Activated CD4-positive, alpha-beta T cell treated with anti-CD3 and anti-CD28 coated beads, Interleukin-2, amount 10 ng/mL, durations not matched to agents 24 days and 14 days (primary cell): ENCODE measurements at places on chromosomes 1 and 21.

DNA sequence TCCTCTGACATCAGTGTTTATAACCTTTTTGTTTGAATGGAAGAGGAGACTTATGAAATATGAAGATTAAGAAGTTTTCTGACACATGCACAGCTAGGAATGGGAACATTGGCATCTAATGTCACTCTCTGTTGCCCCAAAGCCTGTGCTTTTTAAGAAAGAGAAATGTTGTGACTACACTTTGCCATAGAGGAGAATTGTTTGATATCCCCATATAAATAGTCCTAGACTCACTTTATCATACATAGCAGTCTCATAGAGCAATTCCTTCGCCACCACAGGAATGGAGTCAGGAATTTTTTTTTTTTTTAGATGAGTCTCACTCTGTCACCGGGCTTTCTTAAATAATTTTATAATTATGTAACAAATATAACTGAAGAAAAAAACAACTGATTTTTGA, 1.5 kb downstream of the KRTAP21-3 start:
- H3K4me1 ChIP-seq = peaks cover 31% of the 10 kb centered on the region
- H3K36me3 ChIP-seq = peaks cover 3% of the 10 kb centered on the region
- no peaks in the 10 kb centered on the region for H3K27me3 ChIP-seq
- peak overlapping the region; percentile 21 for H3K4me3 ChIP-seq

- no peaks in the 10 kb centered on the region for H3K36me3 ChIP-seq
- no peaks in the 10 kb centered on the region for H3K27me3 ChIP-seq
- H3K4me3 ChIP-seq = no peak overlapping the region
- DNase-seq = no peak
- H3K27ac ChIP-seq = no peak overlapping the region
Observed at GRCh38 chr1:166253076-166253779, 86.4 kb upstream of the FAM78B start.

GRCh38 chr1:116166655-116167054, 55.5 kb downstream of the MAB21L3 start:
- no peak for DNase-seq
- H3K36me3 ChIP-seq = no peaks in the 10 kb centered on the region
- peaks cover 16% of the 10 kb centered on the region for H3K27me3 ChIP-seq
- no peak overlapping the region for H3K27ac ChIP-seq
- no peak overlapping the region for H3K4me3 ChIP-seq
- peaks cover 9% of the 10 kb centered on the region for H3K4me1 ChIP-seq

- no peak overlapping the region for H3K27ac ChIP-seq
- H3K4me3 ChIP-seq = no peak overlapping the region
- no peaks in the 10 kb centered on the region for H3K36me3 ChIP-seq
- peaks cover 6% of the 10 kb centered on the region for H3K27me3 ChIP-seq
Observed at GRCh38 chr1:199983531-199983930, 44.0 kb upstream of the NR5A2 start.

GRCh38 chr1:32380057-32380456, 14.2 kb downstream of the BSDC1 start:
- no peak overlapping the region for H3K27ac ChIP-seq
- no peaks in the 10 kb centered on the region for H3K27me3 ChIP-seq
- H3K4me1 ChIP-seq = no peaks in the 10 kb centered on the region
- H3K36me3 ChIP-seq = peaks cover 52% of the 10 kb centered on the region

DNA sequence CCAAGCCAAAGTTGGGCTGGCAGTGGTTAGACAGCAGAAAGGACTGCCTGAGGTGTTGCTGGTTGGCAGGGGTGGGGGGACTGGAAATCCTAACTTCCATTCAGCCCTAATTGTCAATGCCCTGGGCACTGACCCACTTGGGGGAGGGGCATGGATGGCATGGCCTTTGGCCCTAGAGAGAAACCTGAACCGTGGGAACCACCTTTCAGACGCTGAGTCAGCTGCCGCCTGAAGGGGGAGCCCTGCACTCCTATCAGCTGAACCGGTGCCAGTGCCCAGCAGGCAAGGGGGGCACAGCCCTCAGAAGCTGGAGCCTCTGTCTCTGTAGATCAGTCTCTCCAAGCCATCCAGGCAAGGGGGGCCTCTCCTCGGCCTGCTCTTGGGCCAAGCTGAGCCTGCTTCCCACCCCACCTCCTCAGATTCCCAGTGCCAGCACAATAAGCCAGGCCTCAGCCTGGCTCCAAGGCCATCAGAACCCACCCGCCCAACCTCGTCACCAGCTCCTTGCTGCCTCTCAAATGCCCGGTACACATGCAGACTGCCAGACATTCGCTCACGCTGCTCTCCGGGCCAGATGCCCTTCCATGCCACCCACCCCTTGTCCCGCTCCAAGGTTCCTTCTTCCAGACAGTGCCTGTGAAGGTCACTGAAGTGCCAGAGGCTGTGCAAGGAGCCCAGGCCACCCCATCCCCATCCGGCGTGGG, 11.6 kb downstream of the TINAGL1 start:
- H3K36me3 ChIP-seq = no peaks in the 10 kb centered on the region
- peaks cover 2% of the 10 kb centered on the region for H3K4me1 ChIP-seq
- no peak overlapping the region for H3K4me3 ChIP-seq
- peak; percentile 83 for DNase-seq
- no peak overlapping the region for H3K27ac ChIP-seq

- no peaks in the 10 kb centered on the region for H3K27me3 ChIP-seq
- no peak within 1 kb of the TSS for H3K4me3 ChIP-seq
- H3K4me1 ChIP-seq = peaks cover 28% of the 10 kb centered on the region
- H3K27ac ChIP-seq = no peak within 1 kb of the TSS
- DNase-seq = no peak
- H3K36me3 ChIP-seq = peaks cover 20% of the 10 kb centered on the region
Observed at GRCh38 chr1:86914601-86914997, at the start of gene HS2ST1. Gene HS2ST1 (plus strand): TSS chr1:86914635.

GRCh38 chr1:91406773-91407389, 2.2 kb upstream of the HFM1 start:
- H3K27ac ChIP-seq = no peak overlapping the region
- H3K4me3 ChIP-seq = no peak overlapping the region
- peaks cover 65% of the 10 kb centered on the region for H3K27me3 ChIP-seq
- H3K36me3 ChIP-seq = no peaks in the 10 kb centered on the region

- no peaks in the 10 kb centered on the region for H3K36me3 ChIP-seq
- no peaks in the 10 kb centered on the region for H3K4me1 ChIP-seq
- DNase-seq = no peak
- no peak overlapping the region for H3K4me3 ChIP-seq
Observed at GRCh38 chr1:33893147-33893830, 29.4 kb downstream of the HMGB4 start.

DNA sequence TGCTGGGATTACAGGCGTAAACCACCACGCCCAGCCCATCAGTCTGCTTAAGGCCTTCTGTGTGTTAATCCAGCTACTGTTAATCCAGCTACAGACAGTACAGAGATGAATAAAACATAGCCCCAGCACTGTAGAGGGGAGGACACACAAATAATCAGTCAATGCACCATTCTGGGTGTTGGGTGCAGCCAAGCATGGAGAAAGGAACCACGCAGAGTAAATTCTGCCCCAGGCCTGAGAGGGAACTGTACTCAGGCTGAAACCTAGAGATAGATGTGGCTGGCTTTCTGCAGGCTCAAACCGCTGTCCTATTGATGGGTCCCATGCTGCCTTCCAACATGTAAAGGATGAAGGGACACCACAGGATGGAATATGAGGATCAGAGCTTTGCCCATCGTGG, 136.8 kb upstream of the IGSF21 start:
- no peaks in the 10 kb centered on the region for H3K4me1 ChIP-seq
- no peaks in the 10 kb centered on the region for H3K27me3 ChIP-seq
- H3K4me3 ChIP-seq = no peak overlapping the region
- no peaks in the 10 kb centered on the region for H3K36me3 ChIP-seq
- H3K27ac ChIP-seq = no peak overlapping the region
- DNase-seq = no peak

GRCh38 chr1:65175171-65176055, 27.4 kb downstream of the AK4 start:
- H3K27ac ChIP-seq = no peak overlapping the region
- peaks cover 25% of the 10 kb centered on the region for H3K4me1 ChIP-seq
- H3K27me3 ChIP-seq = no peaks in the 10 kb centered on the region
- no peak for DNase-seq
- no peak overlapping the region for H3K4me3 ChIP-seq

- no peaks in the 10 kb centered on the region for H3K4me1 ChIP-seq
- no peaks in the 10 kb centered on the region for H3K27me3 ChIP-seq
- H3K4me3 ChIP-seq = no peak overlapping the region
Observed at GRCh38 chr21:20186186-20186585, 812.0 kb upstream of the NCAM2 start.

GRCh38 chr1:173489149-173489600, 12.0 kb downstream of the PRDX6 start:
- H3K36me3 ChIP-seq = peaks cover 50% of the 10 kb centered on the region
- no peaks in the 10 kb centered on the region for H3K27me3 ChIP-seq
- H3K27ac ChIP-seq = no peak overlapping the region

GRCh38 chr1:219265026-219265515, 91.4 kb downstream of the LYPLAL1 start:
- H3K4me1 ChIP-seq = no peaks in the 10 kb centered on the region
- H3K27me3 ChIP-seq = no peaks in the 10 kb centered on the region
- H3K36me3 ChIP-seq = no peaks in the 10 kb centered on the region
- DNase-seq = no peak

GRCh38 chr1:25889470-25889869, 14.0 kb upstream of the PAQR7 start:
- H3K4me1 ChIP-seq = peaks cover 4% of the 10 kb centered on the region
- DNase-seq = no peak
- peaks cover 14% of the 10 kb centered on the region for H3K36me3 ChIP-seq
- no peaks in the 10 kb centered on the region for H3K27me3 ChIP-seq

- no peak overlapping the region for H3K4me3 ChIP-seq
- H3K27me3 ChIP-seq = peaks cover 3% of the 10 kb centered on the region
- H3K27ac ChIP-seq = no peak overlapping the region
- H3K4me1 ChIP-seq = peaks cover 14% of the 10 kb centered on the region
- no peaks in the 10 kb centered on the region for H3K36me3 ChIP-seq
- DNase-seq = no peak
Observed at GRCh38 chr1:58769809-58770320, 14.0 kb downstream of the JUN start.
